NCI-H1930 (cell line): ENCODE measurements at places on chromosomes 12 and 14.
A peak's percentile ranks its signal among the peaks of the same experiment; 100 is the strongest.

GRCh38 chr12:121774968-121775474 is 18.5 kb downstream of the RHOF start:
- no peak for DNase-seq

DNA sequence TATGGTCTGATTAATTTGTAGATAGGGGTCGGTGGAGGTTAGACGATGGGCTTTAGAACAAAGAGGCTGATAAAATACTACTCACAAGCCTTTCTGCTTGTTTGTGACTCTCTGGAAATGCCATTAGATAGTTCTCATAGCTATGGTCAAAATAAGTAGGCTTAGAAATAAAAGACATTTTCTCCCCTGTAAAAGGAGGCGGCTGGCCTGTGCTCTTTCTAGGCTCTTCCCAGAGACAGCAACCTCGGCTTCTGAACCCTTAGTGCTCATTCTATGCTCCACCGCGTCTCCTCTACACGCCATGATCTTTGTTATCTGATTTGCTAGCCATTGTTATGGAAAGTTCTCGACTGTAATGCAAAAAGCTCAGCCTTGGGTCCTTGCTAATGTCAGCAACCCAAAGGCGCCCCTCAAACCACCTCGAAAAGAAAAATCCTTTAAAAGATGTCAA is 64.5 kb downstream of the CRADD start:
- no peak for DNase-seq

DNA sequence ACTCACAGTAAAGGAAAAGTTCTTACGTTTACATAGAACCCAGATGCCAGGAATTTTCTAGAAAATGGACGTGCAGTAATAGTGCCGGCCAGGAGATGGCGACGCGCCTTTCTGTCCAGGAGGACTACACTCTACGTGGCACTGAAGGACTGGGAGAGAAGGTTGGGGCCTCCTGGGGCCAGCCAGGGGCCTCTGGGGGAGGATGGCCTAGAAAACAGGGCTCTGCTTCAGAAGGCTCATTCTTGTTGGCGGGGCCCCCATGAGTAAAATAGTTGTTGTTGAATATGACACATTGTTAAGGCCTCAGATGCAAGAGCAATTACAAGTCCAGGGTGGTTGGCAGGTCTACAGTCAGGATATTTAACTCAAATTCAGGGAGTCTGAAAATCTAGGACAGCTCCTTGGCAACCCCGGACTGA is 120.1 kb upstream of the MAX start:
- no peak for DNase-seq

GRCh38 chr12:102728506-102729242 is 188.4 kb downstream of the PAH start:
- no peak for DNase-seq

- DNase-seq: no peak
Observed at GRCh38 chr12:1620092-1620491, 8.9 kb upstream of the WNT5B start.

DNA sequence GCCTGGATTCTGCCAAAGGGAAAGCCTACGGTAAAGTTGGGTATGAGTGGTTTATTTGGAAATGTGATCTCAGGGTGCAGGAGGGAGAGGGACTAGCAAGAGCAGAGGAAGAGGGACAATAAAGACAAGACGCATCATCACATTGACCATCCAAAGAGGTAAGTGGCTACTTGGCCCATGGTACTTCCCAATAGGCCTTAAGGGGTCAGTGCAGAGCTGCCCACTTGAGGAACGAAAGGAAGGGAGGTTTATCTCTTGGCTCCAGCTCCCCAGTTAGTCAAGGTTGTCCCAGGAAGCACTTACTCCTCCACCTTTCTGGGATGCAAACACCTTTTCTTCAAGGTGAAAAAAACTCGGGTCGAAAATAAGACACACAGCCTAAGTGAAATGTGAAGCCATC is 323.9 kb downstream of the TMEM132D start:
- no peak for DNase-seq

DNA sequence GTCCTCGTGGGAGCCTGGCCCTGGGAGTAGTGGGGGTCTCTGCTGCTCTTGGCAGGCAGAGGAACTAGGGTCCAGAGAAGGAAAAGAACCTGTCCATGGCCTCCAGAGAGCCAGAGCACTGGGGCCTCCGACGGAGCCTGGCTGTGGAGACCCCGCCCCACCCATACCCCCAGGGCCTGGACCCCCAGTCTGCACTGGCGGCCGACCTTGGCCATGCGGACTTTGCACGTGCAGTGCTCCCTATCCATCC is 1.1 kb downstream of the BEGAIN start:
- DNase-seq: no peak

- no peak for DNase-seq
Observed at GRCh38 chr12:15556411-15557102, 232.6 kb downstream of the EPS8 start.

DNA sequence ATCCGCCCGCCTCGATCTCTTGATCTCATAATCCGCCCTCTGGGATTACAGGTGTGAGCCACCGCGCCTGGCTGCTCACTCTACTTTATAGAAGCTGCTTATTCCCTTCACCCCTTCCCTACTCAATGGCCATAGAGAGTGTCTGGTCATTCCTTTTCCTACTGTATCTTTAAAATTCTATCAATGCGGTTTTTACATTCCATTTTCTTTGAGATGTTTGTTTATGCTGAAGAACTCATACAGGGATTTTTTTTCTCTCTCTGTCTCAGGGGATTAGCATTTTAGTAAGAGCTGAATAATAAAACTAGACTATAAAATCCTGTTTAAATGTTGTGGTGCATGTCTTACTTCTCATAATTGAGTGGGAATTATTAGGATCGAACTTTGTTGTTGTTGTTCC is 218.6 kb upstream of the FOXN3 start:
- no peak for DNase-seq

- peak; percentile 36 for DNase-seq
Observed at GRCh38 chr12:1939801-1940607, 21.6 kb upstream of the CACNA2D4 start.

DNA sequence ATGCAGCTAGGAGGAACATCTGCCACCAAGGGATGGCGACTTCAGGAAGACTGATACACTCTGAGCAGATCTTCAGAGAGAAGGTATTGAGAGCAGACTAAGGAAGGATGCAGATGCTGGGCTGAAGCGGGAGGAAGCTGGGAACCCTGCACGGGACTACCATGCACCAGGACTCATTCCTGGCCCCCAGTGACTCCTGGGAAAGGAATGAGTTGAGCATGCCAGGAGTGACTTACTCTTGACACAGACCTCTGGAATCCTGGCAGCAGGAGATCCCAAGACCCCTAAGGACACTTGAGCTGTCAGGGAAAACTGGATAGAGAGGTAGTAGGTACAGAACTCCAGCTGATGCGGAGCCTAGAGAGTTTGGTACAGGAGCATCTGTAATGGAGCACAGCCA is 336.1 kb downstream of the RPS29 start:
- DNase-seq: no peak

DNA sequence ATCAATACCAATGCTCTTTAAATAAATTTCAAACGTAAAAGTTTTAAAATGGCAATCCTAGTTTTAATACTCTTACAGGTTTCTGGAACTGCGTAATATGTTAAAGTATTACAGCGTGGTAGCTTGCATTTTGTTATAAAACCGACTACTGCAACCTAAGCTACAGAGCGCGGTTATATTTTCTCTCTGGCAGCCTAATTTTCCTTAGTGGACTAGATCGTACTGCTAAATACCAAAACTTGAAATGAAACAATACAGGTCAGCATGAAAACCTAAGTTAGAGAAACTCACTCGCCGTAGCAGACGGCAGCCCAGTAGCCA is 1.2 kb downstream of the CCDC92 start:
- DNase-seq: no peak

DNA sequence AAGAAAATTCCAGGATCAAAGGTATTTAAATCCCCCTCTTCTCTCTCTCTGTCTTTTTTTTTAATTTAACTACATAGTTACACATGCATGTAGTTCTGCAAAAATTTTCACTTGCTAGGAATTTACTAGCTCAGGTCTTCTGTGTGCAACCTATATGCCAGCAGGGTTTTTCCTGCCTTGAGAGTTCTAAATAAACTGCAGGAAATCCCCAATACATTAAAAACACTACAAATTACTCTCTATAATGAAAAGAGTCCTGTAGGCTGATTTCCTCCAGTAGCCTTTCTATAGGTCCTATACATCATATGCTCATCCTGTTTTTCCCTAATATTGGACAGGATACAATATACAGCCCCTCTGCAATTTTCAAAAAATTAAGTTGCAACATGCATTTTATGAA is 27.7 kb upstream of the ATXN7L3B start:
- DNase-seq: no peak

DNA sequence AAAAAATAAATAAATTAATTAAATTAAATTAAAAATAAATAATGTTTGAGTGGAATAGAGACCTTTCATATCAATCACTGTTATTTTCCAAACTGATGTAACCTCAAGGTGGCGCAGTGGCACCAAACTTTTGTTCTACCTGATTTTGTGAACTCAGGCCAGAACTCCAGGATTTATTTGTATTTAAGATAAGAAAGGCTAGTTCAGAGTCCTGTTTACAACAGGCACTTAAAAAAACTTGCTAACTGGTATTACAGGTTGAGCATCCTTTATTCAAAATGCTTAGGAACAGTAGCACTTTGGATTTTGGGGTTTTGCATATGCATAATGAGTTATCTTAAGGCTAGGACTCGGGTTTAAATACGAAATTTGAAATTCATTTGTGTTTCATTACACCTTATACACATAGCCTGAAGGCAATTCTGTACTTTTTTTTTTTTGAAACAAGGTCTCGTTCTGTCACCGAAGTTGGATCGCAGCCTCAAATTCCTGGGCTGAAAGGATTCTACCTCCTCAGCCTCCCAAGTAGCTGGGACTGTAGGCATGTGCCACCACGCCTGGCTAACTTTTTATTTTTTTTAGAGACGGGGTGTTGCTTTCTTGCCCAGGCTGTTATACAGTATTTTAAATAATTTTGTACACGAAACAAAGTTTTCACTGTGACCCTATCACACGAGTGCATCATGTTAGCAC is 32.4 kb downstream of the YY1 start:
- DNase-seq: no peak

DNA sequence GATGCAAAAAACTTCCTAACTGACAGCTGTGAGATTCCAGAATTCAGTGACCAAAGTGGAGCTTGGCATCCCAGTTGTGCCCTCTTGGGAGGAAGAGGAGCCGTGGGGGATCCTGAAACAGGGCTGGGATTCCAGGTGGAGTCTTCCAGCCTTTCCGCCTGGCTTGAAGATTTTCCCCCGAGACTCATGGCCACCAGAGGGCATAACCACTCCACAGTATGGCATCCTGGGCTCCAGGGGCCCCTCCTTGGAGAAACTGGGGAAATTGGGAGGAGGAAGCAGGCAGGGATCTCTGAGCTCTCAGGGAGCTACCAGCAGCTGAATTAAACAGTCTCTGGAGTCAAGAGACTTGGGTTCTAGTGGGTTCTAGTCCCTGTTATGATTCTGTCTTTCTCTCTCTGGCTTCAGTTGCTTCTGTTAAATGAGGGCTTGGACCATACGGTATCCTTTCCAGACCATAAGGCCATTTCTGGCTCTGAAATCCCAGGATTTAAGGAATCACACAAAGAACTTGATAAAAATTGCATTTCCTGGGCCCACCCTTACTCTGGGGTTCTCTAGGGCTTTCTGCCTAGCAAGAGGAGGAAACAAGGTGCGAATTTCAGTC is 2.6 kb upstream of the TAMALIN start:
- no peak for DNase-seq

GRCh38 chr12:53645165-53645564 is 19.0 kb upstream of the ATF7 start:
- DNase-seq: no peak

GRCh38 chr12:47650469-47650868 is 55.4 kb downstream of the RPAP3 start:
- no peak for DNase-seq

- DNase-seq: no peak
Observed at GRCh38 chr12:54329759-54330158, 4.8 kb downstream of the COPZ1 start.

- no peak for DNase-seq
Observed at GRCh38 chr12:3418609-3419390, 72.2 kb upstream of the PRMT8 start.

GRCh38 chr14:99382781-99383471 is 97.7 kb downstream of the SETD3 start:
- DNase-seq: no peak

- DNase-seq: no peak
Observed at GRCh38 chr14:105445290-105445689, 25.7 kb downstream of the MTA1 start.

- no peak for DNase-seq
Observed at GRCh38 chr14:65144170-65144569, 41.9 kb upstream of the MAX start.

GRCh38 chr12:65259501-65259900 is 19.0 kb upstream of the MSRB3 start:
- no peak for DNase-seq

DNA sequence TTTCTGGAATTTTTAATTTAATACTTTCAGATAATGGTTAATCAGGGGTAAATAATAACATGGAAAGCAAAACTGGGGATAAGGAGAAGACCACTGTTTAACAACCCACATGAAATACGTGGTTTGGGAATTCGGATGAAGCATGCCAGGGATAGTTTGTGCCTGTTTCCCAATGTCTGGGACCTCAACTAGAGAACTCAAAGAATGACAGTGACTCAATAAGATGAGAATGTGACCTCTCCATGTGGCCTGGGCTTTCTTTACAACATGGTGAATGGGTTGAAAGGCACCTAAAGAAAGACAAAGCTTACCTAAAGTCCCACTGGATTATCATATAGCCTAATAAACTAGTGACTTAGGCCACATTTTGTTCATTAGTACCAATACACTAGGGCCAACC is 460.3 kb upstream of the LRFN5 start:
- DNase-seq: no peak

- no peak for DNase-seq
Observed at GRCh38 chr14:61599942-61600341, 95.4 kb upstream of the HIF1A start.

- DNase-seq: no peak
Observed at GRCh38 chr14:105356927-105357326, 41.4 kb upstream of the TEX22 start.

GRCh38 chr12:107007411-107007810 is 20.5 kb upstream of the MTERF2 start:
- no peak for DNase-seq

DNA sequence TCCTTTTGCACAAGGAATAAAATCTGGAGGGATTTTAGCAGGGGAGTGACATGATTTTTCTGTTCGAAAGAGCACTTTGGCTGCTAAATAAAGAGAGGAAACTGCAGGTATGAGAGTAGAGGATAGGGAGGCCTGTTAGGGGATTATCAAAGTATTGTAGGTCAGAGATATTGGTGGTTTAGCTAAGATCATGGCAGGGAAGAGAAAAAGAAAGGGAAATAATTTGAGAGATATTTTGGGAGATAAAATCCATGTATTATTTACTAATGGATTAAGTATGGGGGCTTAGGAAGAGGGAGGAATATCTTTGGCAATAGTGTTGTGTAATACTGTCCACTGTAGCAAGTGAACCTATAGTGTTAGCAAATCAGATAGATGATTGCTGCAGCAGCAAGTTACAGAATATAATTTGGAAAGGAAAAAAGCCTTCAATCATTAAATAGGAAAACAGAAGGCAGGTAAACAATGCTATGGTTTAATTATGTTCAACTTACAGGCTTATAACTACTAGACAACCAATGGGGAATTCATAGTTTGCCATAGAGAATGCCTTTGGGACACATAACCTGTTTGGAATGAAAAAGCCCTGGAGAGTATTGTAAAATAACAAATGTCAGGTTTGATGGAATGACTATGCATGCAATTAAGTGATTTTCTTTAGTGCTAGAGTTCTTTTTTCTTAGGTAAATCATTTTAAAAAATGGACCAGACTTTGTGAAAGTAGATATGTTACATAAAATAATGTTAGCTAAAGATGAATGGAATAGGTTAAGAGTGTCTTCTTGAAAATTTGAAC is 50.5 kb downstream of the ADIPOR2 start:
- DNase-seq: no peak
